ENCODE measurements at places on chromosomes 12 and 14.

DNA sequence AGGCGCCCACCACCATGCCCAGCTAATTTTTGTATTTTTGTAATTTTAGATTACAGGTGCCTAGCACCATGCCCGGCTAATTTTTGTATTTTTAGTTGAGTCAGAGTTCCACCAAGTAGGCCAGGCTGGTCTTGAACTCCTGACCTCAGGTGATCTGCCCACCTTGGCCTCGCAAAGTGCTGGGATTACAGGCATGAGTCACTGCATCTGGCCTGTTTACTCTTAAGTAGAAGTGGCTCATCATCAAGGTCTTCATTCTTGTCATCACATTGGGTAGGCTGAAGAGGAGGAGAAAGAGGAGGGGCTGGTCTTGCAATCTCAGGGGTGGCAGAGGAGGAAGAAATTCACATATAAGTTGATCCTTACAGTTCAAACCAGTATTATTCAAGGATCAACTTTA lies 152.4 kb upstream of the ATP2B1 start:
- no peak for DNase-seq

DNA sequence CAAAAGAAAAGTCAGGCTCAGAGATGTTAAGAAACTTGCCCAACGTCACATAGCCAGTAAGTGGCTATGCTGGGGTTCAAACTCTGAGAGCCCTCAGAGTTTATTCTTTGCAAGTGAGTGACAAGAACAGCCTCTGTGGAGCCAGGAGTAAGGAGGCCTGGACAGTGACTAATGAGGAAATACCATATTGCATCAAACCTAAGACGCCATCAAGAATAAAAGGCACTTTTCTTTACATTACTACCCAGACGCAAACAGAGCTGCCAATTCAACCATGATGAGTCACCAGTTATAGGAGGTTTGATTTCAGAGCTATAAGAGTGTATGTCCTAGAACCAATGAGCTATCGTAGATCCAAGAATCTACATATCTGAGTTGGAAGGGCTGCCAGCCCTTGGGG lies 9.4 kb downstream of the TNFRSF1A start:
- DNase-seq, result no peak

- no peak for DNase-seq
Measured at GRCh38 chr14:36518586-36519430, 1.2 kb downstream of the NKX2-1 start.

GRCh38 chr14:50936016-50936340 lies 8.3 kb downstream of the PYGL start:
- DNase-seq, result no peak

GRCh38 chr12:119683413-119683812 lies 15.5 kb downstream of the PRKAB1 start:
- no peak for DNase-seq

DNA sequence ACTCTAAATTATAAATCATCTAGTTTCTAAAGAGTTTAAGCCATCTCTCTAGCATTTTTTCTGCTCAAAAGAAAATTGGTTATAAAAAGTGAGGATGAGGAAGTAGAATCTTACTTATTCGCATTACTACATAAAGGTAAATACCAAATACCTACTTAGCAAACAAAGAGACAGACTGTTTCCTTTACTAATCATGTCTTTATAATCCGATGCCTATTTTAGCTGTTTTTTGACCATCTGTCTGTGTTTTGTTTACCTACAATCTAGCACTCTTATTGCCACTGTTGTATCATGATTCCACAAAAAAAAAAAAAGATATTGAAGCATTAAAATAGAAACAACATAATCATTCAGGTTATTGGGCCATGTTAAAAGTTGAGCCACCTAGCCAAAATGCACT lies 396.2 kb downstream of the PAWR start:
- DNase-seq, result no peak

- no peak for DNase-seq
Measured at GRCh38 chr14:51395361-51395849, 155.4 kb downstream of the TMX1 start.

DNA sequence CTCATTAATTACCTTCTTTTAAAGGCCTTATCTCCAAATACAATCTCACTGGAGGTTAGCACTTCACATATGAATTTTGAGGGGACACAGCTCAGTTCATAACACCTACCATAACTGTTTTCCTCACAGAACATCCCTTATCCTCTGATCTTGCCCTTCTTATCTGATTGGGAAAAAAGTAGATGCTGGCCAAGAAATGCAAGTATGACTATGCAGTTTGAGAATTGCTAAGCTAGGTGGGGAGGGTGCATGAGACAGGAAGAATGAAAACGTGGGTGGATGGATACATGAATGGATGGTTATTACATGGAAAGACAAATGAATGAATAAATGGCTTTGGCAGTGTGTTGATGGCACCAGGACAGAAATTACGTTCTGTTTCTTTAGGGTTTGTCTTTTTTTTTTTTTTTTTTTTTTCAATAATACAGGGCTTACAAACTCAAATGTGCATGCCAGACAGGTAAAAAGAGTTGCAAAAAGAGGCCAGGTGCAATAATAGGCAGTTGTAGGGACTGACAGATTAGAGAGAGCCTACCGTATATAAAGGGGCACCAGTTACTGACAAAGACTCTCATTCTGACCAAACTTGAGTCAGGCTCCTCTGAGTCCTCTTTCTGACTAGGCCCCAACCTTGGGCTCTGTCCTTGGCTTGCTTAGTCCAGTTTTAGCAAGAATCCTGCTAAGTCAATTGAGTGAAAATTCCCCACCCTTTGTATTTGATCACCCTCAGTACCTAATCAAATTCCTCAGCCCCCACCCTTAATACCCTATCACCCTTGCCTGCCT lies 304.9 kb downstream of the ZFP36L1 start:
- DNase-seq, result no peak

GRCh38 chr12:82838131-82838551 lies 151.4 kb downstream of the TMTC2 start:
- DNase-seq, result no peak

GRCh38 chr12:6347367-6348338 lies 5.8 kb upstream of the TNFRSF1A start:
- DNase-seq, result no peak

DNA sequence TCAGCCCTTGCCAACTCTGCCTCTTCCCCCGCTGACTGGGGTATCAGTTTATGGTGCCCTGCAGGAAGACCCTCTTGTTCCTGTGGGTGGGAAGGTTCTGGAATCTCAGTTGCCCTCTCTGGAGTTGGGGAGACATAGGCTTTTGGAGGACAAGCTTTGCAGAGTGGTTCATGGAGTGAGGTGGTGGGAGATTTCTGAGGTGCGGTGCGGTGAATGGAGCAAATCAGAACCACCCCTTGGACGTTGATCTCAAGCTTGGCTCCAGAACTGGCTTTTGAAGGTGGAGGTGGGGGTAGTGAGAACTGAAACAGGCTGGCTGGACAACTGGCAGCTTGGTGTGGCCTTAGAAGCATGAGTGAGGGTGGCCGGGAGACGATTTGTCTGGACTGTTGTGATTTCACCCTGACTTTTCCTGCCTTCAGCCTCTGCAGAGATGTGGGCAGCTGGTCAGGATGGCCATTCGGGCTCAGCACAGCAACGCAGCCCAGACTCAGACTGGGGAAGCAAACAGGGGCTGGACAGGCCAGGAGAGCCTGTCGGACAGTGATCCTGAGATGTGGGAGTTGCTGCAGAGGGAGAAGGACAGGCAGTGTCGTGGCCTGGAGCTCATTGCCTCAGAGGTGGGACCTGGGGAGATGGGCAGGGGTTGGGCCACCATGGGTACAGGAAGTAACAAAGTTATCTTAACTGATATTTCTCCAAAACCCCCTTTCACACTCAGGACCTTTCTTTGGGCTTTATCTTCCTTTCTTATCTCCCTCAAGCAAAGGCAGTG lies 1.1 kb downstream of the SHMT2 start:
- DNase-seq, result no peak

GRCh38 chr12:1050059-1050707 lies 59.2 kb downstream of the ERC1 start:
- DNase-seq, result no peak

DNA sequence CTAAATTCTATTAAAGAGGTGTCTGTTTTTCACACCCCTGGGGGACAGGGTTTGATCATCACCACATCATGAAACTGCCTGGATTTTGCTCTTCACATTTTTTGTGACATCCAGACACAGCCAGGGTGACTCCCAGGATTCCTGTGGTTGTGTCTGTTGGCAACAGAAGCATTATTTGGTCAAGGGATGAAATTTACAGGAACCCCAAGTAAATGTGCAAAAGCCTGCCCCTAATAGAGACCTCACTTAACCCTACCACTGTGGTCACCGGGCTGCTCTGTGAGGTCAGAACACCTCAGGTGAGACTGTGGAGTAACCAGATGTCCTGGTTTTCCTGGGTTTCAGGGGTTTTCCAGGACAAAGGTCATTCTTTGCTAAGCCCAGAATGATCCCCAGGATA lies 103.8 kb downstream of the DAD1 start:
- DNase-seq, result no peak

DNA sequence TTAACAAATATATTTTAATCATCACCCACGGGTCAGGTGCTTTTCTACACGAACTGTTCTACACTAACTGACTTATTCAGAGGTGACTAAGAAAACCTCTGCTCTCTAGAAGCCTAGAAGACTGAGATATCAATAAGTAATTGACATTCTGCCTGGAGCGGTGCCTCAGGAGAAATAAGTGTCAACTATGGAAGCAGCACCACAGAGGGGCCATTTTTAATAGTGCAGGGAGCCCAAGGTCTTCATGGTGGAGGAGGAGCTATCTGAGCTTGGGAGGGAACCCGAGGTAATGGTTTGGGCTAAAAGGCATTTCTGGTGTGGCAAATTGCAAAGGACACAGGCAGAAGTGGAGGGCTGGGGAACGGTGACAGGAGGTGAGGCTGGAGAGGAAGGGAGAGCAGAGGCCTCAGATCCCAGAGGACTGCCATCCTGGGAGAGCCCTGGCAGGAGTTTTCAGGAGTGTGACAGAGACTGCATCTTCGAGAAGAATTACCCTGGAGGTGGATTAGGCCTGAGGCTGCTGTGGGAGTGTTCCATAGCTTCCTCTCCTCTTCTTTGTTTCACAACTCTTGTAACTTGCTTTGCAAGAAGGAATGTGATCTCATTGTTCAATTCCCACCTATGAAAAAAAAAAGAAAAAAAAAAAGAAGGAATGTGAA lies 123.1 kb downstream of the NPAS3 start:
- no peak for DNase-seq

- no peak for DNase-seq
Measured at GRCh38 chr12:127728285-127728684, 538.7 kb upstream of the TMEM132C start.

- no peak for DNase-seq
Measured at GRCh38 chr14:21220874-21221477, 48.3 kb downstream of the HNRNPC start.

DNA sequence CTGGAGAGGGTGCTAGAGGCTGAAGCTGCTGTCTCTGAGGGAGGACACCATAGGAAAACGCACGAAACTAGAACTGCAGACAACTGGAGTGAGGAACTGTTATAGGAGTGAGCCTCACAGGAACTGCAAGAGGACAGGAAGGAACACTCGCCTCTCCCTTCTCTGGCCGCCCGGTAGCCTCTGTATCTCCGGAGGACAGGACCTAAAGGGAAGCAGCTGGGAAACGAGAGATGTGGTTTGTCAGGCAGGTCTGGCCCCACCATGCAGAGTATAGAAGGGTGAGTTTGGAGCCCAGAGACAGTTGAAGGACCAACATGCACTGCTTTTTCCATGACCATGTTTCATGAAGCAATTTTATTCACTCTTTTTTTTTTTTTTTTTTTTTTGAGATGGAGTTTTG lies 127.3 kb downstream of the EFCAB11 start:
- DNase-seq, result no peak

GRCh38 chr14:92984082-92984788 lies 61.3 kb downstream of the CHGA start:
- DNase-seq, result no peak

GRCh38 chr12:49728446-49728845 lies 12.9 kb upstream of the TMBIM6 start:
- no peak for DNase-seq

DNA sequence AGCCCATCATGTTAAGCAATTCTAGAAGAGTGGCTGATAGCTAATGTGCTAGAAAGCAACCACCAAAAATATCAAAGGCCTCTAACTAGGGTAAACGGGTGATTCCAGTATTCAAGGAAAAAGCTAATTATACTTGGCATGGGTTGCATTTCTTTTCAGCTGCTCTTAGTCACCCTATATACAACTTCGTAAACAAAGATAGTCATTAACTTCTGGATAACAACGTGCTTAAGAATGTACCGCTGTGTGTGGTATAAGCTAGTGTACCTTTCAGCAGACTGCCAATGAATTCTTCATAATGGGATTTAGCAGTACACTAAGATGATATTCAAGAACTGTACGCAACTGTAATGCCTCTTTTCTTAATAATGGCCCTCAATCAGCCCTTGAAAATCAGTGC lies 42.2 kb upstream of the SLC6A13 start:
- no peak for DNase-seq

- DNase-seq, result no peak
Measured at GRCh38 chr12:53051058-53051880, 1.4 kb downstream of the TNS2 start.

DNA sequence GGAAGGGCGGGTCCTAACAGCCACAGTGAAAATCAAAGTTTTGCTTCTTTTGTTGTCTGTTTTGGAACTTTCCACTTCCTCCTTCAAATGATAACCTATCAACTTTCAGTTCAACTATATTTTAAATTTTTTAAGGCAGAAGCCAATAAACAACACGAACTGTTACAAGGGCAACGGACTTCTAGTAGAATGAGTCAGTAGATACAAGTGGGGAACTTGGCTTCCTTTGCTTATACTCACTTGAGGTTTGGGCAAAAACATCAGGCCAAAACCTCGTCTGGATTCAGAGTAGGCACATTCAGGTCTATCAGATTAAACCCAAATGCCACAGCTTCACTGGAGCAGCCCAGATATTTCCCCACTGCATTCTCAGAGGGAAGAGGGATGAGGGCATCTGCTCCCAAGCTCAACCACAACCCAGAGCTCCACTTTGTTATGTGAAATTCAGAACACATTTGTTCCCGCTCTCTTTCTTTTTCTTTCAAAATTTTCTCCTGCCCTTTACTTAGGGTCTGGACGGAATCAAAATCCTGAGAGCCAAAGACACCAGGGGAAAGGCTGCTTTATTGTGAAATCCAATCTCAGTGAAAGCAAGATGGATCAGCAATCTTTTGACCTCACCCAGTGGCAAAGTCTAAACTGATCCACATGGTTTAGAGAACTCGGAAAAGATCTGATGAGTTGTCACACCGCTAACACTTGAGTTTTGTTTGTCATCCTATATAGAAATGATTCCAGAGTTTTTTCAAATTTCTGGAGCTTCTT lies 152.5 kb upstream of the BTG1 start:
- DNase-seq, result no peak
